ENCODE measurements at places on chromosomes 1 and 21.
A peak's percentile ranks its signal among the peaks of the same experiment; 100 is the strongest.

DNA sequence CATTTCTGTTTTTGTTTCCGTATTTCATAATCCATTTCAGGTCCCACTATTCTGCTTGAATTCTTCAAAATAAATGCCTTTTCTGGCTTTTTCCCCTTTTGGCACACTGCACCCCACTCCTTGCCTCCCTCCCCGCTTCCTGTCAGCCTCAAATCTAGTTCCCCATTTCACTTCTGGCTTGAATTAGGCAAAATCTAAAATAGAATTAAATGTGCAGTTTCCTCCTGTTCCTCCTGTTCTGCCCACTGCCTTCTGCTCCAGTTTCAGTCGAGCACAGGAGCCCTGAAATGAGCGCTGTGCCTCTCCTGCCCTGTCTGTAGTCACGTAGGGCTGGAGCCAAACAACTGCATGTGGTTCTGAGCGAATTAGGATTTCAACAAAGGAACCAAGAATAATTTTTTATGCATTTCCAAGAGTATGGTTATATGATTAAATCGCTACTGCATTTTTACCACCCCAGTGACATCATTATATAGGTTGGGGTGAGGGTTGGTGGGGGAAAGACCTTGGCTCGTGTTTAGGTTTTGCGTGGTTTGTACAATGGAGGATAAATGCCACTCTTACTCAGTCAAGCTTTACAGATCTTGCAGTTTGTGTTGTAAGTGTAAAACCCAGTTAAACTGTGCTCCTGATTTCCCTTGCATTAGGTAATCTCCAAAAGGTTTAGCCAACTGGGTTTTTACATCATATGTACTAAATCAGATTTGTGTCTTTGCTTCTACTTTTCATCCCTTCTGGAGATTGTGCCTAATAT, 114.9 kb downstream of the VPS13D start:
- DNase-seq: peak; percentile 26

- DNase-seq: no peak
Measured at GRCh38 chr1:7278827-7279765, 492.0 kb upstream of the VAMP3 start.

GRCh38 chr1:184310157-184310819, 76.5 kb upstream of the C1orf21 start:
- DNase-seq: no peak

- no peak for DNase-seq
Measured at GRCh38 chr1:178011465-178011828, 41.6 kb upstream of the SEC16B start.

DNA sequence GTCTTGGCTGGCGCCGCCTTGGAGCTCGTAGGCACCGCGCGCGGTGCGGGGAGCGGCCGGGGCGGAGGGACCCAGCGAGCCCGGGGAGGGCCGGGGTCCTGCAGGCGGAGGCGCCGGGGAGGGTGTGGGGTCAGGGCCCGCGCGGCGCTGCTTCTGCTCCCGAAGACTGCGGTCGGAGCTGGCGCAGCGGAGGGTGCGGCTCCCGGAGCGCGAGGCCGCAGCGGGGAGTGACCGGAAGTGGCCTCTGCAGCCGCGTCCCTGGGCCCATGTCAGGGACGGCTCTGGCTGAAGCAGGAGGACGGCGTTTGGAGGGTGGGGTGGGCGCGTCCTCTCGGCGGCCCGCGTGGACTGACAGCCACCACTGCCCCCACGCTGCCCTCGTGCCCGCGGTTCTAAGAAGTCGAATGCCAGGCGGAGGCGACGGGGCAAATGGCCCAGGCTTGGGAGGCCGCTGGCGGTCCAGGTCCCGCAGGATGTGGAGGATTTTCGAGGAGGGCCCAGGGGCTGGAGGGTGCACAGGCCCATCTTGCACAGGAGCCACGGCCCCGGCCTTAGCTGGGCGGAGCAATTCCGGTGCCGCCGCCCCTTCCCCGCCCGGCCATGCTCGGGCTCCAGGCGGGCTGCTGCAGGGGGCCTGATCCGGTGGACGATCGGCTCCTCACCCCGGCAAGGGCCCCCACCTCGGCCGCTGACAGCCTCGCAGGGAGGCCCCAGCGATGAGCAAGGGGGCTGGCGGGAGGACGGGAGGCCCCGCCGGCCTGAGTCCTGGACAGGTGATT, 7.7 kb upstream of the ZNF669 start:
- DNase-seq: no peak

DNA sequence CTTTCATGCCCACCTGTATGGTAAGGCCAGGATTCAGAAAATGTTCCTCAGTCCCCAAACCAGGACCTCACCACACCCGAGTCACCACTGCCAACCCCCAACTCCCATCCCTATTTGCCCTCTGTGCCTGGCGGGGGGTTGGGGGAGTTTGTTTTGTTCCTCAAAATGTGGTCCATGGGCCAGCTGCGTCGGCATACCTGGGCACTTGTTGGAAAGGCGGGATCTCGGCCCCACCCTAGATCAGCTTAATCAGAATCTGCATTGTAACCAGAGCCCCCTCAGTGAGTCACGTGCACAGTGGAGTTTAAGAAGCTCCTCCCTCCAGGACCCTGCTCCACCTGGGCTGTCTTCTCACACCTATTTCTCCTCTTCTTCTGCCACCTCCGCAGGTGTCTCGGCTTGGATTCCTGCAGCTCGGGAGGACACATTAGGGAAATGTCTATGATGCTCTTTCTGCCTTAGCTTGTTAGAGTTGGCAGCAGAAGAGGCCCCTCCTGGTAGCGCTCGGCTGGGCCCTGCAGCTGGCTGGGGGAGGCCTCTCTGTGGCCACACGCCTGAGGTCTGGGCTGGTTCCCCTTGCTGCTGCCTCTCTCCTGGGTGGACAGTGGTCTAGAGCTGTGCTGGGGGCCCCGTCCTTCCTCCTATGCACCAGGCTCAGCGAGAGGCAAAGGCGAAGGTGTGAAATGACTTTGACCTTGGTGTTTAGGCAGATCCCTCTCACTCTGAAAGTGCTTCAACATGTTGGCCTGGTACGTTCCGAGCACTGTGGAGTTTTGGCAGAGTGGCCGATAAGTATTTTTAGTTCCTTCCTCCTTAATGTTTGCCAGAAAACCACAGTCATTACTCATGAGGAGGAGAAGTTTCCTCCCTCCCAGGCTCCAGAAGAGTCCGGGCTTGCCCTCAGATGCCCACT, 41.8 kb upstream of the CAMTA1 start:
- DNase-seq: peak; percentile 20

- DNase-seq: no peak
Measured at GRCh38 chr1:59195151-59195550, 101.7 kb upstream of the FGGY start.

- no peak for DNase-seq
Measured at GRCh38 chr1:213060836-213061235, 9.8 kb downstream of the RPS6KC1 start.

- peak; percentile 16 for DNase-seq
Measured at GRCh38 chr21:29235714-29236197, 63.0 kb upstream of the BACH1 start.

DNA sequence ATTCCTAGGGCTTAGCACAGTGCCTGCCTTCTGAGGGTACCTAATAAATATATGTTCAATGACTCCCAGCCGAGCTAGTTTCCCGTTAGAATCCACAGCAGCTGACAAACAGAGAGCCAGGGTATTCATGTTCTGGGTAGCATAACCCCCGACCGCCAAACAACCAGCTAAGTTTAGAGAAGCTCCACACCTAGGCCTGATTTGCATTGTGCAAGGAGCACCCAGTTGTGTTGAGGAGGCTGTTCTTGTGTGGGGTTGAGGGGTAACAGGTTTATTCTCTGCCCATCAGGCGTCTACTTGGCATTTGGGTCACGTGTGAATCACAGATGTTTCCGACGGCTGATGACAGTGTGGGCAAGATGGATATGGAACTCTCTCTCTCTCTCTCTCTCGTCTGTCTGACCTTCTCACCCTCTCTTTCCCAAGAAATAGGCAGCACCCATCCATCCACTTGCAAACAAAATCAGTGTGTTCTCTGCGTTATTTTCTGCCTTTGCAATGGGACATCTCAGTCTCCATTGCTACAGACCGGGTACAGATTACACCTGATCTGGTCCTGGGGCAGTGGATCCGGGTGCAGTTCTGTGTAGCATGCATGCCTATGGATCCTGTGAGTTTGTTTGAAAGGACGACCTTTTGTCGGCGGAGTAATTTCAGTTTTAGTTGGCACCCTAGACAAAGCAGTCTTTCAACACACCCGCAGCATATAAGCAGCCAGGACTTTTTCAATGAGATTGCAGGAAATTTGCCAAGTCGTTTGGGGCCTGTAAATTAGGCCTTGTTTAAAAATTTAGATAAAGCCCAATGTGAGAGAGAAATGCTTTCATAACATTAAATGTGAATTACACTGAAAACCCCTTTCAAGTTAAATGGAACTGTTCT, 29.4 kb downstream of the KAZN start:
- DNase-seq: no peak

- no peak for DNase-seq
Measured at GRCh38 chr1:200238311-200238710, 171.5 kb downstream of the ZNF281 start.

GRCh38 chr1:74835051-74835450, 102.1 kb downstream of the TYW3 start:
- no peak for DNase-seq

DNA sequence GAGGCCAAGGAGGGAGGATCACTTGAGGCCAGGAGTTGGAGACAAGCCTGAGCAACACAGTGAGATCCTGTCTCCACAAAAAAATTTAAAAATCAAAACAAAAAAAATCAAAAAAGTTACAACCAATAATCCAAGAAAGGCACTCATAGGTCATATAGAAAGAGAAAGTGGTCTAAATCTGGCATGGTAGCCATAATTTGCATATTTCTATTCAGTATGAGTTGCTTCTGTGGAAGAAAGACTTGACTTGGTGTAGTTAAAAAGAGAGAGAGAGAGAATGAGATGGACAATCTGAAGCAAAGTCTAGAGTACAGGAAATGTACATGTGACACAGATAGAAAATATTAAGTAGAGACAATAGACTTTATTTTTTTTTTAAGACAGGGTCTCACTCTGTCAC, 22.5 kb downstream of the JMJD4 start:
- no peak for DNase-seq

GRCh38 chr1:16204634-16205333, 7.7 kb downstream of the ARHGEF19 start:
- DNase-seq: peak; percentile 60

DNA sequence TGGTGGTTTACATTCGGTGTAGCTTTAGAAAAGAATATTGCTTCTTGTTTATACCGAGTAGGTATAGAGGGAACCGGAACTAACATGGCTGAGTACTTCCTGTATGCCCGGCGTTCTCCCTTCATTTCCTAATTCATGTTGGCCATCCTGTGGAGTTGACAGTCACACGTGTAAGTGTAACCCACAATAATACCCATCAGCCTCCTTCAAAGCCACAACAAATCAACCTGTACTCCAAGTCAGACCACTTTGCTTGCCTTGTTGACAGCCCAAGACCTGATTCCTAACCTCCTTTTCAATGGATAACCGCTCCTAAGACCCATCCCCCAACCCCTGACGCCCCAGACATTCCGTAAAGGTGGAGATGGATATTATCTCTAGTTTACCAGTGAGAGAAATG, 42.1 kb downstream of the UBE2U start:
- DNase-seq: no peak

GRCh38 chr1:112002514-112002913, 13.0 kb upstream of the KCND3 start:
- DNase-seq: no peak

DNA sequence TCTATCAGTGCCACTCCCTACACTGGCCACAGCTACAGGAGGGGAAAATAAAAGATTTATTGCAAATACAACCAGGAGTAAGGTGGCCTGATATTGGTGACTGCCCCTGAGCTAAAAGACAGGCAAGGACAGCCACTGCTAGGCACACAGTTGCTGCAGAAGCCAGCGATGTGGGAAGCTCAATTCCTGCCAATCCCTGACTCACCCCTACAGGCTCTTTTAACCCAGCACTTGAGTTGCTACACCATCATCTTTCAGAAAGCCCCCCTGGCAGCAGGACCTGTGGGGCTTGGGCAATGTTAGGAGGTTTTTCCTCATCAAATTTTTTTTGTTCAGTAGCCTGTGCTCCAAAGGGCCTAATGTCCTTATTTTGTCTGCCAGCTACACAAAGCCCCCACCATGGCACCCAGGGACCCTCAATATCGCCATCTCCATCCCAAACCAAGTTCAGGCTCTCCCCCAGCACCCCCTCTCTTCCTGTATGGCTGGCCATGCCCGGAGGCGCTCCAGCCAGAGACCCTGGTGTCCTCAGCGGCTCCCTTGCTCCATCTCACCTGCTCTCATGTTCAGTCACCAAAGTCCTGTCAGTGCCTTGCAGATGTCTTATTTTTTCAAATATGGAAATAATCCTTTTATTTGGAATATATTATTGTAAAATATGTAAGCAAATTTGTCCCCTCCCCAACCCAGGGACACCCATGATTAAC, 13.4 kb downstream of the CLEC20A start:
- no peak for DNase-seq

GRCh38 chr1:156652131-156652991, 10.4 kb downstream of the BCAN start:
- peak; percentile 37 for DNase-seq

DNA sequence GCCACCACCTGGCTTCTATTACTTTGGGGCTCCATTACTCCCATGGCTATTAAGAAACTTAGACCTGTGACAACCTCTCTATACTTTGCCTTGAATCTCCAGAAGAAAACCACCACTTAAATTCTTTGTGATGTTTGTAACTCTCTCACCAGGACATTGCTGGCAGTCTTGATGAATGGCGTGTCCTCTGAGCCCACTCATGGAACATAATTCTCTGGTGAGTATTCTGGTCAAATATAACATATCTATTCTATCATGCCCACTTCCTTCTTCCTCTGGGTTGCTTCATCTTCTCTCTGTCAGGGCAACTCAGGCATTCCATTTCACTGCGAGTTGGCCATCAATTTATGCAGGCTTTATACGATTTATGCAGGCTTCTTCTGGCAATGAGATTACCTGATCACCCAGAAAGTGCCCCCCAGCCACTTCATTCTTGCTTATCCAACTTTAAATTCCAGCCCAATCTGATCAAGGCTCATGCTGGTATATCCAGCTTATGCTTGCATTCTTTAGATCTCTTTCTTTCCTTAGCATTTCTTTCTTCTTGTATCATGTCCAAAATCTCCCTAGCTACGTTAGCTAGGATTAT, 112.0 kb upstream of the CHRM3 start:
- DNase-seq: no peak

DNA sequence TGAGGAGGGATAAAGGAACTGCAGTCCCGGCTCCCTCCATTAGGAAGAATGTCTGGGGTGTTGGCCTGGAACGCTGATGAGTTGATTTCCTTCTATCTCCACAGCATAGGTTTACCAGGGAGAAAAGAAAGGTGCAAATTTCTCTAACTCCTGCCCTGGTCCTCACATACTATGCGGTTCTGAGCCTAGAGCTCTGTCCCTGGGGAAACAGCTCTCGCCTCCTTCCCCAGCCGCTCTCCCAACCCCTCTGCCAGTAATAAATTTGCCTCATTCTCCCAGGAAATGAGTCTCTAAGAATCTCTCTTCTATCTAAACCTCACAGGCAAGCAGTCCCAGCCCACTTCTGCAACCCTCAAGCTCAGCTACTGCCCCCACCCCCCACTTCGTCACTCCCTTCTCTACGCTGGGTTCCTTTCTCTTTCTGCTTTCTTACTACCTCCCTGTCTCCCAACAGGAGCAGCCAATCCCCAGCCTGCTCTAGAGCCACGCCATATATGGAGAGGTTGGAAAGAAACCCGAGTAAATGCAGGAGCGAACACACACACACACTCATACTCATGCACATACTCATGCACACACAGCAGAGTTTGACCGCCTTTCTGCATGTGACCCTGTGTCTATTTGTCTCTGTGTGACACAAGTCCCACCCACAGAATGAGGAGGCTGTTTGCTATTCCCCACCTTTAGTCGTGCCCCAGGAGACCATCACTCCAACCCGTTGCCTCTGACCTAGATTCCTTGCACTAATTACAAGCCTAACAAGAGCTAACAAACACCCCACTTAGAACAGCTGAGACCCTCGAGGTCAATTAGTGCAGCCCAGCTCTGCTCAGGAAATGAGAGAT, 13.4 kb downstream of the PLEKHO1 start:
- DNase-seq: no peak
